Endodermal cell (in vitro differentiated cells): ENCODE measurements at places on chromosomes 7 and 10.

- no peaks in the 10 kb centered on the region for H3K4me1 ChIP-seq
- no peaks in the 10 kb centered on the region for H3K36me3 ChIP-seq
- no peaks in the 10 kb centered on the region for H3K27me3 ChIP-seq
- DNase-seq, result no peak
- H3K27ac ChIP-seq, result no peak overlapping the region
Observed at GRCh38 chr10:126090911-126091728, 194.8 kb downstream of the FANK1 start.

DNA sequence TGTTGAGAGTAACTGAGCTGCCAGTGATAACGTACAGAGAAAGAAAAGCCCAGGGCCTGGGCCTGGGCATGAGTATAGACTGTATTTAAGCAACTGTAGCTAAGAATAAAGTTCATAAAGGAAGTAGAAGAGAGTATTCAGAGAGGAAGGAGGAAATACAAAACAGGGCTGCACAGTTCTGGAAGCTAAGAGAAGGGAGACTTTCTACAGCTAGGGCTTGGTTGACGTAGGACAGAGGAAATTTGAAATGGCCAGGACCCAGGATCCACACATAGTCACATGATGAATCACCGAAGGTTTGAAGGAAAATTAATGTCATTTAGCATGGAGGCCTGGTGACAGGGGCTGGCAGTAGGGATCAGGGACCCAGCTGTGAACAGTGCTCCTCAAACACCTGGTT, 66.7 kb downstream of the ARL4A start:
- H3K36me3 ChIP-seq, result no peaks in the 10 kb centered on the region
- H3K27me3 ChIP-seq, result no peaks in the 10 kb centered on the region
- no peaks in the 10 kb centered on the region for H3K4me1 ChIP-seq
- H3K27ac ChIP-seq, result no peak overlapping the region

DNA sequence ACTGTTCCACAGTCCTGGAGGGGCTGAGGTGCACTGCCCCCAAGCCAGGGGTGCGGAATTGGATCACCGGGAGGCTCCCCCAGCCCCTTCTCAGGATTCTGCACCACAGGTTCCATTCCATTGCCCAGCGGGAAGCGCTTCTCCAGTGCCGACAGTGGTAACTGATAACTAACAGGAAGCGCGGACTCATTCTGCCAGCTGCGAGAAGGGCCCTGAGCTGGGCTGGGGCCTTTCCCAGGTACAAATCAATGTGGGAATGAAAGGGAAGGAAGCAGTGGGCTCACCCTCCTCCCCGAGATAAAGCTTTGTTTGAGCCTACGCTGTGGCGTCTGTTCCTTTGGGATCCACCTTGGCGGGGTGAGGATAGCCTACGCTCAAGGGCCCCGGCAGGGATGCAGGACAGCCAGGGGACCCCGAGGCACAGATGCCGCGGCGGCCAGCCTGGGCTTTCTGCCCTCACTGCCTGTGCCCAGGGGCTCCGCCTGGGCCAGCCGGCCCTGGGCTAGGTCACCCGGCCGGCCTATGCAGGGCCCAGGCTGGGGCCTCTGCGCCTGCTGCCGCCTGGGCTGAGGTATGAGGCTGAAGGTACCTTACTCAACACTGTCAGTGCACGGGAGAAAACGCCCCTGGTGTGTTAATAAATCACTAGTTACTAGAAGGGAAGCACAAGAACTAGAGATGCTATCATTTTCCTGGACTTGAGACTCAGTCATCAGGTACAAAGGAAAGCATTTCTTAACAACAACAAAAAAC, 39.4 kb downstream of the EN2 start:
- peak; percentile 47 for DNase-seq
- no peaks in the 10 kb centered on the region for H3K4me1 ChIP-seq
- no peaks in the 10 kb centered on the region for H3K36me3 ChIP-seq
- no peak overlapping the region for H3K4me3 ChIP-seq

DNA sequence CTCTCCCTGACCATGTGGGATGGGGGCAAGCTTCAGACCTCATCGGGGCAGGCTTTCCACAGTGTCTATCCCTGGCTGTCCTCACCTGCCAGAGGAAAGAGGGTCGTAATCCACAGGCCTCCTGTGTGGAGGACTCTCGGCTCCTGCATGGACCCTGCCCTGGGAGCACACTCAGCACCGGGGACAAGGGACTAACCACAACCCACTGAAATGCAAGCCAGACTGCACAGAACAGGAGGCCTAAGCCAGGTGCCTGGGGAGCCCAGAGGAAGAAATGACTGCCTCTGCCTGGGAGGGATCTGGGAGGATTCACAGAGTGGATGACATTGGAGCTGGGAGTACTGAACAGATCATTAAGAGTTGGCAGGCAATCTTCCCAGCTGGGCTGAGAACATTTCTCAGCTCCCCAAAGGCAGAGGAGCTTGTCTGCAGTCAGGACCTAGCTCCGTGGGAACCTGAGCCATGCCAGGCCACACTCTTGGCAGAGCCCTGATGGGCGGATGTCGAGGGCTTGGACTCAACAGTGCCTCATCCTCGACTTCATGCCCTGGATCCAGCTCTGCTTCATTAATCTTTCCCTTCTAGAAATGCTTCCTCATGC, 213.4 kb downstream of the USP6NL start:
- no peaks in the 10 kb centered on the region for H3K36me3 ChIP-seq
- DNase-seq, result peak; percentile 29
- H3K4me1 ChIP-seq, result peaks cover 7% of the 10 kb centered on the region
- no peak overlapping the region for H3K4me3 ChIP-seq

GRCh38 chr7:16944936-16945335, 63.2 kb upstream of the AGR3 start:
- H3K27me3 ChIP-seq, result no peaks in the 10 kb centered on the region
- no peaks in the 10 kb centered on the region for H3K36me3 ChIP-seq
- DNase-seq, result no peak

DNA sequence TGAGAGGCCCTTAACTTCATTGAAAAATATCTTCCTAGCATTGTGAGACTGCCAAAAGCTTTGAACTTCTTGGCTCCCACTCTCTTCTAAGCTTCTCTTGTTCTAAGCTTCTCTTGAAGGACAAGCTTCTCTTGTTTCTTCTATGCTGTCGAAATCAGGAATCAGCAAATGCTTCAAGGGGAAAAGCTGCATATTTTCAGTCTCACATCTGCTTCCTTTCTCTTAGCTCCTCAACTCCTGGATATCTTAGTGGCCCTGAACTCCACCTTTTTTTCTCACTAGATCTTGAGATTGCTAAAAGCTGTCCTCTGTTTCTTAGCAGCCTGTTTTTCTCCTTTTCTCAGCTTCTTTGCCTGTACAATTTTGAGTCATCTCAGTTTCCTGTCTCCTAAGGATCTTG, 73.0 kb downstream of the NEUROD6 start:
- DNase-seq, result no peak
- H3K27ac ChIP-seq, result no peak overlapping the region

DNA sequence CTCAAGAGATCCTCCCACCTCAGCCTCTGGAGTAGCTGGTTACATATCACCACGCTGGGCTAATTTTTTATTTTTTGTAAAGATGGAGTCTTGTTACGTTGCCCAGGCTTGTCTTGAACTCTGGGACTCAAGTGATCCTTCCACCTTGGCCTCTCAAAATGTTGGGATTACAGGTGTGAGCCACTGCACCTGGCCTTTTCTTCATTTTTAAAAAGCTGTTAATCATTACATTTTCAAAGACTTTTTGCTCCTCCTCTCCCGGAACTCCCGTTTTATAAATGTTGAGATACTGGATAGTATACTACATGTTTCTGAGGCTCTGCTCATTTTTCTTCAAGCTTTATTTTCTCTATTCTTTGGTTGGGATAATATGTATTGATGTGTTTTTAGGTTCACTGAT, 16.4 kb downstream of the AOAH start:
- no peak overlapping the region for H3K27ac ChIP-seq
- no peaks in the 10 kb centered on the region for H3K27me3 ChIP-seq
- no peaks in the 10 kb centered on the region for H3K4me1 ChIP-seq
- no peaks in the 10 kb centered on the region for H3K36me3 ChIP-seq
- no peak overlapping the region for H3K4me3 ChIP-seq

- H3K4me1 ChIP-seq, result no peaks in the 10 kb centered on the region
- no peak overlapping the region for H3K4me3 ChIP-seq
- no peak for DNase-seq
- no peak overlapping the region for H3K27ac ChIP-seq
- no peaks in the 10 kb centered on the region for H3K36me3 ChIP-seq
- no peaks in the 10 kb centered on the region for H3K27me3 ChIP-seq
Observed at GRCh38 chr10:50289196-50289595, 37.9 kb upstream of the ASAH2 start.

GRCh38 chr7:128912281-128912680, 1.8 kb upstream of the KCP start:
- no peak overlapping the region for H3K4me3 ChIP-seq
- no peaks in the 10 kb centered on the region for H3K27me3 ChIP-seq
- peak; percentile 51 for DNase-seq
- H3K4me1 ChIP-seq, result peaks cover 7% of the 10 kb centered on the region
- no peak overlapping the region for H3K27ac ChIP-seq

DNA sequence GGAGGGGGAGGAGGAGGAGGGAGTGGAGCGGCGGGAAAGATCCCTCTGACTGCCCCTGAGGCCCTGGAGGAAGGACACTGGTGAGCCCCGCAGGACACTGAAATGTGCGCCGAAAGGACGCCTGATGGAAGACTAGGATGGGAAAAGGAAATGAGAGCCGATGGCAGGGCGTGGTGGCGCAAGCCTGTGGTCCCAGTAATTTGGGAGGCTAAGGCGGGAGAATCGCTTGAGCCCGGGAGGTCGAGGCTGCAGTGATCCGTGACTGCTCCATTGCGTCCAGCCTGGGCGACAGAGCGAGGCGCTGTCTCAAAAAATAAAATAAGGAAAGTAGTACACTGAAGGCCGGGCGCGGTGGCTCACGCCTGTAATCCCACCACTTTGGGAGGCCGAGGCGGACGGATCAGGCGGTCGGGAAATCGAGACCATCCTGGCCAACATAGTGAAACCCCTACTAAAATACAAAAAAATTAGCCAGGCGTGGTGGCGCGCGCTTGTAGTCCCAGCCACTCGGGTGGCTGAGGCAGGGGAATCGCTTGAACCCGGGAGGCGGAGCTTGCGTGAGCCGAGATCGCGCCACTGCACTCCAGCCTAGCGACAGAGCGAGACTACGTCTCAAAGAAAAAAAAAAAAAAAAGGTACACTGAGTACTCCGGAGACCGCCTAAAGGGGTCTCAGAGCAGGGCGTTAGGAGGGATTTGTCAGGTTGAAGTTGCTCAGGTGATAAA, 561 bp upstream of the HNRNPF start:
- H3K27ac ChIP-seq, result peak overlapping the region; percentile 3
- no peaks in the 10 kb centered on the region for H3K27me3 ChIP-seq
- H3K36me3 ChIP-seq, result peaks cover 5% of the 10 kb centered on the region
- DNase-seq, result no peak
- peak overlapping the region; percentile 82 for H3K4me3 ChIP-seq
- peaks cover 4% of the 10 kb centered on the region for H3K4me1 ChIP-seq

- H3K4me3 ChIP-seq, result no peak overlapping the region
- DNase-seq, result no peak
Observed at GRCh38 chr10:62732841-62733653, 71.5 kb upstream of the ADO start.

DNA sequence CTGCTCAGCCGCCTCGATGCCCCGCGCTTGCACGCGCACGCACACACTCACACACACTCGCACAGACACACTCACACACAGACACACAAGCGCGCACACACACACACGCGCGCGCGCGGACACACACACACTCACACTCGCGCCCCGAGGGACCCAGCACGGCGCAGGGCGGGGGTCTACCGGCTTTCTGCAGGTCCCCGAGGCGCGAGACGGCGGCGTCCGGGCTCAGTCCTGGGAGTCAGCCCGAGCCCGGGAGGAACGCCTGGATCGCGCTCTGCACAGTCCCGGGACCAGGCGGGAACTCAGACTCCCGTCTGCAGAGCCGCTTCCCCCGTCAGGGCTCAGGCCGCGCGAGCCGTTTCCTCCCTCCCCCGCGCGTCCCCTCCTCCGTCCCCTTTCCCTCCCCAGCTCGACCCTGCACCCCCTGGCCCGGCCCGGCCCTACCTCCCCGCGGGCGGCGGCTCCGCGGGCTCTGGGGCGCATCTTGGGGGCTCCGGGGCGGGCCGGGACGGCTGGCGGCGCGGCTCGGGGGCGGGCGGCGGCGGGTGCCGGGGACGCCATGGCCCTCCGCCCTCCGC, 464 bp downstream of the DENND2A start:
- H3K27me3 ChIP-seq, result peaks cover 12% of the 10 kb centered on the region
- peak overlapping the region; percentile 7 for H3K27ac ChIP-seq
- no peaks in the 10 kb centered on the region for H3K36me3 ChIP-seq
- peaks cover 7% of the 10 kb centered on the region for H3K4me1 ChIP-seq
- peak; percentile 78 for DNase-seq

DNA sequence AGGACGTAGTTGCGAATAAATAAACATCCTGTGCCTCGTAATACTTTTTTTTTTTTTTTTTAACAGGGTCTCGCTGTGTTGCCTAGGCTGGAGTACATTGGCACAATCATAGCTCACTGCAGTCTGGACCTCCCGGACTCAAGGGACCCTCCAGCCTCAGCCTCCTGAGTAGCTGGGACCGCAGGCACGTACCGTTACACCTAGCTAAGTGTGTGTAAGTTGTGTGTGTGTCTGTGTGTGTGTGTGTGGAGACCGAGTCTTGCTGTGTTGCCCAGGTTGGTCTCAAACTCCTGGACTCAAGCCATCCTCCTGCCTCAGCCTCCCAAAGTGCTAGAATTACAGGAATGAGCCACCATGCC, 573 bp upstream of the PON2 start:
- peak overlapping the region; percentile 93 for H3K27ac ChIP-seq
- peak overlapping the region; percentile 93 for H3K4me3 ChIP-seq
- no peaks in the 10 kb centered on the region for H3K27me3 ChIP-seq
- DNase-seq, result no peak
- H3K36me3 ChIP-seq, result no peaks in the 10 kb centered on the region

- H3K36me3 ChIP-seq, result no peaks in the 10 kb centered on the region
- no peaks in the 10 kb centered on the region for H3K27me3 ChIP-seq
- H3K4me3 ChIP-seq, result no peak overlapping the region
- no peak overlapping the region for H3K27ac ChIP-seq
- DNase-seq, result no peak
Observed at GRCh38 chr7:51965454-51965853, 648.8 kb upstream of the COBL start.

DNA sequence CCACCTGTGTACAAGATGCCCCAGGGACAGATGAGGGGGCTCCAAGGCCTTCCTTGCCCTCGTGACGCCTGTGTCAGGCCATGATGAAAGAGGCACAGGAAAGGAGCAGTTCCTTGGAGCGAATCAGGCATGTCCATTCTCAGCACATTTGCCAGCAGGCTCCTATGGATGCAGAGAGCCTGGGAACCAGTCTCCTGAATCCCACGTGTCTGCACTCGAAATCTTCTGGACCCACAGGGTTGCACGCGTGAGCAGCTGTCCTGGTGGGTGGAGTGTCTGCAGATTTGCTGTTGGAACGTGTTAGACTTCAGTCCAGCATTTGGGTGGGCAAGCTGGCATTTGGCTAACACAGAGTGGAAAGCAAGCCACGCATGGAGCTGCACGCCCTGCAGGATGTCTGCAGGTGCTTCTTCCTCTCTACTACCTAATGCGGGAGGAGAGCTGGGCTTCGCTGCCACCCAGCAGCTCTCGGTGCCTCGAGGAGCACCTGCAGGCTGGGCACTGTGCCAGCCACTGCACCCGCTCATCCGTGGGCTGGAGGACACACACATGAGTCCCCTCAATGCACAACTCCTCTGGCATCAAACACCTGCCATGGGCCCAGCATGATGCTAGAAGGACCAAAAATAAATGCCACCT, 140.7 kb downstream of the PAXIP1 start:
- no peaks in the 10 kb centered on the region for H3K36me3 ChIP-seq
- H3K4me3 ChIP-seq, result no peak overlapping the region
- peaks cover 28% of the 10 kb centered on the region for H3K27me3 ChIP-seq
- H3K4me1 ChIP-seq, result no peaks in the 10 kb centered on the region
- no peak overlapping the region for H3K27ac ChIP-seq
- DNase-seq, result no peak
